ENCODE measurements at places on chromosomes 7 and 10.

GRCh38 chr10:95730233-95730632, 25.7 kb upstream of the ENTPD1 start:
- no peak for DNase-seq

DNA sequence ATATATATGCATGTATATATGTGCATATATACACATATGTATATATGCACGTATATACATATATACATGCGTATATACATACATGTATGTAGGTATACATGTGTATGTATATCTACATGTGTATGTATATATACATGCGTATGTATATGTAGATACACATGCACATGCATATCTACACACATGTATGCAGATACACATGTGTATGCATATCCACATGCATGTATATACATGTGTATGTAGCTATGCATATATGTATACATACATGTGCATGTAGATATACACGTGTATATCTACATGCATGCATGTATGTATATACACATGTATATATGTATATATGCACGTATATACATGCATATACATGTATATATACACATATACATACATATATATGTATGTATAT, 95.8 kb upstream of the STEAP4 start:
- no peak for DNase-seq

GRCh38 chr7:76278540-76278939, 23.9 kb upstream of the HSPB1 start:
- DNase-seq: no peak

DNA sequence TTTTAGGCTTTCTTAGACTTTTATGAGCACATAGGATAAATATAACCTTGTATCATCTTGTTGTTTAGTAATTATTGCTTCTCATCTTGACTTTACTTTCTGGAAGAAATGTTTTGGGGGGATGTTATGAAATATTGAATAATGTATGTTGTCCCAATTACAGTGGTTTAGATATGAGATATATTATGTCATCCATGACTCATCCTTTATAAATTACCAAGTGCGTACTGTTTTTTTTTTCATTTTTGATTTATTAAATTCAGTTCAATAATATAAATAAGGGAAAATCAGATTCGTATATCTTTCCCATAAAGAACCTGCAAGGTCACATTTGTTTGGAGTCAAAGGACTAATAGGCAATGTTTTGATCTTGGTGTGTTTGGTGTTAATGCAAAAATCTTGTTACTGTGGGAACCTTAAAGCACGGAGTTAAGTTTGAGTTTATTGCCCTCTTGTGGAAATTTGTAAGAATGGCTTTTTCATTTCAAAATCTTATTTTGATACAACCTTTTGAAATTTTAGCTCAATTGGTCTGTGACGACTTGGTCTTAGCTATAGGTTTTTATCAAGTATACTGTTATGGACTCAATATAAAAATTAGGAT, 108.6 kb downstream of the SRI start:
- no peak for DNase-seq

DNA sequence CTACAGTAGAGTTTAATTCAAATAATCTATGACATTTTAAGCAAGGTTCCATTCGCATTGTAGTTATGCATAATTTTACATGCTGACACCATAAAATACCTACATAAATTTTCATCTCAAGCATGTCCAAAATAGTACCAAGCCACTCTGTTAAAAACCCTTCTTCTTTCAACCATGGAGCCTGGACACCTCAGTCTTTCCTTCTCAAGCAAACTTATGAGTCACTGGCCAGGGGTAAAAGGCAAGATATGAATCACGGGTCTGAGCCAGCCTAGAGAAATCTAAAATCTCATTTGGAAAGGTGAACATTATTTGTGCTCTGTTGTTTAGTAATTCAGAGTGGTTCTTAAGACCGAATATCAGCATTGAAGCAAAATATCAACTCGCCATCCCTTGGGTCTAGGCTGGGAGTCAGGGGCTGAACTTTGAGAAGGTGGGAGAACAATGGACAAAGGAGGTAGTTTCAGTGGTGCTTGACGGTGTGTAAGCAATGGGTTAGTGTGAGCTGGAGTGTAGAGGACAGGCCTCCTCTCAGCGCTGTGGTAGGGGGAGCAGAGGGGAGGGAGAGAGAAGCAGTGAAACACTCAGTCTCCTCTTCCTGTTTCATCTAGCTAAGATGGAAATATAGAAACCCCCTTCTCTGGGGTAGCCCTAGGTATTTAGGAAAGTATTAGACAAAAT, 19.1 kb upstream of the GPAM start:
- no peak for DNase-seq

GRCh38 chr7:66055321-66055956, 20.2 kb upstream of the ASL start:
- no peak for DNase-seq

- DNase-seq: no peak
These were observed 5.0 kb upstream of the TNRC18 start for GRCh38 chr7:5428478-5429252.

GRCh38 chr10:100878291-100878910, 34.4 kb upstream of the SLF2 start:
- DNase-seq: peak; percentile 51

DNA sequence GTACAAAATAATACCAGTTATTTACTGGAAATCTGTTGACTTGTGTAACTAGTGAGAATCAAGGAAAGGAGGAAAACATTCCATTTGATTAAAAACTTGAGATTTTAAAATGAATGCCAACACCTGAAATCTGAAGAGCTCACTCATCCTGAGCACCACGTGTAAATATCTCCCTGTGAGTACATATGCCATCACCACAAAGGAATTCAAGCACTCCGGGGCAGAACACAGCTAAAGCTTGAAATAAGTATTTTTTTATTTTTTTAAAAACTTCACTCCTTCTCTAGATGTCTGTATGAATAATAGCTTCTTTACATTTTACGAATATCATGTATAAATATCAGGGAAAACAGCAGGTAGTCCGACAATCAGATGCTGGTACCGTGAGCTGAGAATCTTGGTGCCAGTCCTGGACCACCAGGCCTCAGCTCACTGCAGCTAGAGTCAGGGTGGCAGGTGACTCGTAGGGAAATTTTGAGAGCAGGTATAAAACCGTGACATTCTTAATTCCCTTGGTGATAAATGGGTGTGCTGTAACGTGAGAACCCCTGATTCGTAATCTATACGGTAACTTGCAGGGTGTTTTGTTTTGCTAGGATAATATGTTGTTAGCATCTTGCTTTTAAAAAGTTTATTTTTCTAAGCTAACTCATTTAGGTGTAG, 12.7 kb downstream of the LMTK2 start:
- no peak for DNase-seq

DNA sequence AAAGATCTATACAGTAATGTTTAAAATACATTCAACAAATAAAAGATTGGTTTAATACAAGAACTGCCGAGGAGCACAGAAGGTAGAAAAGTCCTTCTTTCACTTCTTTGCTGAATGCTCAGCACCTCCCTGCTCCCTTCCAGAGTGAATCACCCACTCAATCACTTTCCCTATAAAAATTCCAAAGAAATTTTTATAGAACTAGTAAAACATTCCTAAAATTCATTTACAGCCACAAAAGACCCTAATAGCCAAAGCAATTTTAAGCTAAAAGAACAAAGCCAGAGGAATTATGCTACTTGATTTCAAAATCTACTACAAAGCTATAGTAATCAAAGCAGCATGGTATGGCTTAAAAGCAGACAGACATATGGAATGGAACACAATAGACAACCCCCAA, 320.9 kb downstream of the PCLO start:
- no peak for DNase-seq

DNA sequence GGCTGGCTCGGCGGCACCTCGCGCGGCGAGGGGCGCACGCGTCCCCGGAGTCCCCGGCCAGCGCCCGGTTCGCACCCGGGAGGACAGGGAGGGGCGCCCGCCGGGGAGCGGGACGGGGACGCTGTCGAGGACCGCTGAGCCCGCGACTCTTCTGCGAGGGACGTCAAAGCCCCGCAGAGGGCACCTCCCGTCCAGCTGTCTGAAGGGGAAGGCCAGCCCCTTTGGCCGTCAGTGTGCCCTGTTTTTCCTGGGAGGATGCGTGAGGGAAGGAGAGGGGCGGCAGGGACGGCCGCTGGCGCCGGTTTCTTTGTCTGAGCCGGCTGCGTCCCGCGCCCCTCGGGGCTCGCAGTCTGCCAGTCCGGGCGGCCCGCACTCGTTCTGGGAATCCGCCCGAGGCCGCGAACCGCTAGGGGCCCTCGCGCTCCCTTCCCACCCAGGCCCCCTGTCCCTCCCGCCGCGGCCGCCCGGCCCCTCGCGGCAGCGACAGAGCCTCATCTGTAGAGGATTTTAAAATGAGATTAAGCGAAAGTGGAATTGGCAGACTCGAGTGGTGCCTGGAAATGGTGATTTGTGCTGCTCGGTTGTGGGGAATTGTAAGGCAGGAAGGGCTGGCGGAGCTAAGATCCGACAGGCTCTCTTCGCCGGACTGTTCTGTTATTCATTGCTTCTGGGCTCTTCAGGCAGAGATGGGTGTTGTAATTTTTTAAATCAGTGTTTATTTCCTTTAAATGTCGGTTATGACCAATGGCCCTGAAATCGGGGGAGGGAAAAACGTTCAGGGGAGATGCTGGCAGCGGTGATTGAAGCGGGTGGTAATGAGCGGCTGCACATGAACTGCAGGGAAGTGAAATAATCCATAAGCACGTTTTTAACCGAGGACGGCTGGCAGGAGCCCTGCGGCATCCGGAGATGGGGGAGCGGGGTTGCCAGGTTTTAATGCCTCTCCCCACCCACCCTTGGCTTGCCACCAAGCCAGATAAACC, 618 bp upstream of the RELN start:
- DNase-seq: no peak

GRCh38 chr10:74012480-74012879, 14.6 kb downstream of the VCL start:
- no peak for DNase-seq

- peak; percentile 8 for DNase-seq
These were observed 165.3 kb downstream of the WNT2 start for GRCh38 chr7:117157241-117158209.
